ENCODE measurements at places on chromosomes 3 and 15.

GRCh38 chr3:108122276-108122675, 31.4 kb upstream of the CD47 start:
- no peak for DNase-seq

- no peak for DNase-seq
Measured at GRCh38 chr3:12963922-12964701, 109.1 kb downstream of the IQSEC1 start.

- no peak for DNase-seq
Measured at GRCh38 chr3:17038141-17038540, 153.4 kb downstream of the PLCL2 start.

GRCh38 chr3:131892331-131892730, 142.5 kb downstream of the CPNE4 start:
- DNase-seq, result no peak

DNA sequence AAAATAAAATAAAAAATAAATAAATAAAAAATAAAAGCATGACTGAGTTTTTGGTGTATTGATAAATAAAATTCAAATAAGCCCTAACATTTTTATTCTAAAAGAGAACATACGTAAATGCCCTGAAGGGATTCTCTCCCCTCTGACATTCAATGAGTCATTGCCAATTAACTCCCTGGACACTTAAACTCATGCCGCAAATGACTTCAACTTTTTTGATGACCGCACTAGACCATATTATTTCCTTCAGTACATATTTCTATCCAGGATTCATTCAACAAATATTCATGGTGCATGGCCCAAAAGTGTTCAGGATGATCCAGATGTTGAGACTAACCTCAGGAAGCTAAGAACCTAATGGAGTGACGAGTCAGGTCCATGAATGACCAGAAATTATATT, 195.9 kb upstream of the LRRN1 start:
- DNase-seq, result no peak

DNA sequence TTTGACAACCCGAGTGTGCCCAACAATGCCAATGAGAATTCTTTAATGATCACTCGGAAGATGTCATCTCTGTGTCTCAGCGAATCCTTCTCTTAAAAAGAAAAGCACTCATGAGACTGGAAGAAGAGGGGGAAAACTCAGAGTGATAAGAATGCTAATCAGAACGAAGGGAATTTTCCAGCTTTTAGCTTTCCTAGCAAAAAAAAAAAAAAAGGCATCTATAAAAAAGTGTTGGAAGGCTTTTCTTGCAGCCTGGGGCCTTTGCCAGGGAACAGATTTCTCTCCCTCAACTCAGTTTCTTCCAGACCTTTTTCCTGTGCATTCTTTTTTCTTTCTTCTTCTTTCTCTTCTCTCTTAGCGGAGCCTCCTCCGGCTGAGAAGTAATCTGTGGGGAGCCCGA, 80.5 kb upstream of the NEO1 start:
- no peak for DNase-seq

GRCh38 chr3:61828184-61828874, 267.0 kb downstream of the PTPRG start:
- DNase-seq, result no peak

DNA sequence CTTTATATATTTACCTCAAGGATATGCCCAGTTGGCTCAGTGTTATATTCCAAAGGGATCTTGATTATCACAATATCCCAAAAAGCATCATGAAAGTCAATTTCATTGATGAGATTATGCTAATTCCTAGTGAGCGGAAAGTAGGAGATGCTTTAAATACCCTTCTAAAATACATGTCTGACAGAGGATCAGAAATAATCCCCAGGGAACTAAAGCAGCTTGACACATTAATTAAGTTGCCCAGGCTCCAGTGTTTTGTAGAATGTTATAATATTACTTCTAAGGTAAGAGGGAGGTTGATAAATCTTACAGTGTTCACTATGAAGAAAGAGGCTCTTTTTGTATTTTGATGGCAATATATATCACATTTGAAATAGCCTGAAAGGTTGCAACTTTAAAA, 767.5 kb upstream of the ROBO1 start:
- DNase-seq, result no peak

DNA sequence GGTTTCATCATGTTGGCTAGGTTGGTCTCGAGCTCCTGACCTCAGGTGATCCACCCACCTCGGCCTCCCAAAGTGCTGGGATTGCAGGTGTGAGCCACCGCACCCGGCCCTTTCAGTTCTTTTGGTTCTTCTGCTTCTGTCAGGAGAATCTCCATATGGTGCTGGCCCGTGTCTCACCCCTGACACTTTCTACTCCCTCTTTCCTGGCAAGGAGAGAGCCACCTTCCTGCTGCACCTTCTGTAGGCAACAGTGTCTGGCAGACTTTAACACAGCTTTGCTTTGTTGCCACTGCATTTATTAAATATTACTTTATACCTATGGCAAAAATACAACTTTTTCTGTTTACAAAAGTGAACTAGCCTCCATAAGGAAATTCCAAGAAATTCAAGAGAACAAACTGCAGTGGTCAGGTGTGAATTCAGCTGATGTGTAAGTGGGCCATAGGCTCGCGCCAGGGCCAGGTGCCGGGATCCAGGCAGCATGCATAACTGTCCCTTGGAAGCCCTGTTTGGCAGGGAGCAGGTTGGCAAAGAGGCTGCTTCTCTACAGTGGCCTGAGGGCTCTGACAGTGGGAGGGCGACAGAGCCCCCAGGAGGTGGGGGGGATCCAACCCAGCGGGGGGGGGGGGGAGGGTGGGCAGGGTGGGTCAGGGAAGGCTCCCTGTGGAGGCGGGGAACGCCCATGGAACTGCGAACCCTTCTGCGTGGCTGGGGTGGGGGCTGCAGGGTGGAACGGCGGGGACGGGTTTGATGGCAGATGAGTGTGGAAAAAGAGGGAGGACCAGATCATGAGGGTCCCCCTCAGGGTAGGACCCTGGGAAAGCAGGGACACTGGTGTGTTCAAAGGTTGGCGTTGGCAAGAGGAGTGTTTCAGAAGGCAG, 21.1 kb downstream of the CTSH start:
- DNase-seq, result no peak

DNA sequence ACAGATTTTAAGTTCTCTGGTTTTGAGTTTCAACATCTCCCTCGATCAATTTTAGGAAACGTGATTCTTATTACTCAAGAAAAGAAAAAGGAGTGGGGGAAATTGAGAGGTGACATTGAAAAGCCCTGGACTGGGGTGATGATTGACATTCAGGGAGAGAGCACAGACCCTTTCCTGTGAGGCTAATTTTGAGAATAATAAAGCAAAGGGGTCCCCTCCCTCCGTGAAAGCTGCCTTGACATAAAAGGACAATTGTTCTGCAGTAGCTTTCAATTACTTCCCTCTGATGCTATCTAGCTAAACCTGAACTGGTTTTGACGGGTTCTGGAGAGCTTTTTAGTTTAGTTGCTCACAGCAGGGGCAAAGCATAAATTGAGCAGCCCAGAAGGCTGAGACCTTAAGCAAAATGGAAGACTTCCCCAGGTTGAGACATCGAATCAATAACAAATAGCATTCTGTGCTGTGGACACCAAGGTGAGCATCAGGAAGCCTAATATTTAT, 14.4 kb upstream of the CMTM8 start:
- DNase-seq, result no peak

- DNase-seq, result no peak
Measured at GRCh38 chr3:134079761-134080160, 50.0 kb upstream of the SLCO2A1 start.
